ENCODE measurements at places on chromosomes 5 and 9.

GRCh38 chr5:55897905-55898304 is 46.7 kb downstream of the IL31RA start:
- DNase-seq = no peak

DNA sequence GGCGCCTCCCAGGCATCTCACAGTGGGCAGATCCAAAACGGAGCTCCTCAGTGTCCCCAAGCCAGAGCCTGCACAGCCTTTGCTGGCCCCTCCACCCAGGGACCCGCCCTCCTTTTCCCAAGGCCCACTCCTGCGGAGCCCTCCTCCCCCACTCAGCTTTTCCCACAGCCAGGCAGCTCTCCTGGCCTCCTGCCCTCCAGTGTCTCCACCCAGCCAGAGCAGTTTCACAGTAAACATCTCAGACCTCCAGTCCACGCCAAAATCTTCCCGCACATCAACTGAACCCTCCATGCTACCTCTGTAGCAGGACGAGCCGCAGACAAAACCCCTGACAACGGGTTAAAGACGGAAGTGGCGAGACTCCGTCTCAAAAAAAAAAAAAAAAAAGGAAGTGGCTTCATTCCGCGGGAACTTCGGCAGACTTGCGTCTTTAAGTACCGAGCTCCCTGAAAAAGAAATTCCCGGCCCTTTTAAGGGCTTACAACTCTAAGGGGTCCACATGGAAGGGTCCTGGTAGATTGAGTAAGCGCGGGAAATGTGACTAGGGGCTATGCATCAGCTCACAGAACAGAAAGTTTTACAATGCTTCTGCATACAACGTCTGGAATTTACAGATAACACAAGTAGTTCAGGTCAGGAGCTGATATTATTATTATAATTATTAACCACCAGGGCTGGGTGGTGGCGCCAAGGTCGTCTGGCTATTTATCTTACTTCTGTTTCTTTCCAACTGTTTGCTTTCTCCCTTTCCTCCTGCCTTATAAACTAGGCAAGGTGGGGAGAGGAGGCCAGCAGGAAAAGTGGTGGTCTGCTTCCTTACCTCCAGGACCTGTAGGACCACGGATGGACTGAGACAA is 11.4 kb upstream of the GRIN1 start:
- no peak for DNase-seq

GRCh38 chr5:1006656-1007071 is 1.9 kb upstream of the NKD2 start:
- DNase-seq = no peak

DNA sequence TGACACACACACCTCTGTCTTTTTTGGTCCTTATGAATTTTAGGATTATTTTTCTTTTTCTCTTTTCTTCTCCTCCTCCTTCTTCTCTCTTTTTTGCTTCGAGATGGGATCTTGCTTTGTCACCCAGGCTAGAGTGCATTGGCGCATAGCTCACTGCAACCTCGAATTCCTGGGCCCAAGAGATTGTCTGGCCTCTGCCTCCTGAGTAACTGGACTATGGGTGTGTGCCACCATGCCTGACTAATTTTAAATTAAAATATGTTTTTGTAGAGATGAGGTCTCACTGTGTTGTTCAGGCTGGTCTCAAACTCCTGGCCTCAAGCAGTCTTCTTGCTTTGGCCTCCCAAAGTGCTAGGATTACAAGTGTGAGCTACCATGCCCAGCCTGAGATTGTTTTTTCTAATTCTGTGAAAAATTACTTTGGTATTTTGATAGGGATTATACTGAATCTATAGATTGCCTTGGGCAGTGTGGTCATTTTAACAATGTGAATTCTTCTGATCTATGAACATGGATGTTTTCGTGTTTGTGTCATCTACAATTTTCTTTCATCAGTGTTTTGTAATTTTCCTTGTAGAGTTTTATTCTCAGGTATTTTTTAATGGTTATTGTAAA is 7.7 kb downstream of the AHRR start:
- DNase-seq = no peak

GRCh38 chr9:34665067-34665380 is 2.6 kb upstream of the CCL27 start:
- no peak for DNase-seq

DNA sequence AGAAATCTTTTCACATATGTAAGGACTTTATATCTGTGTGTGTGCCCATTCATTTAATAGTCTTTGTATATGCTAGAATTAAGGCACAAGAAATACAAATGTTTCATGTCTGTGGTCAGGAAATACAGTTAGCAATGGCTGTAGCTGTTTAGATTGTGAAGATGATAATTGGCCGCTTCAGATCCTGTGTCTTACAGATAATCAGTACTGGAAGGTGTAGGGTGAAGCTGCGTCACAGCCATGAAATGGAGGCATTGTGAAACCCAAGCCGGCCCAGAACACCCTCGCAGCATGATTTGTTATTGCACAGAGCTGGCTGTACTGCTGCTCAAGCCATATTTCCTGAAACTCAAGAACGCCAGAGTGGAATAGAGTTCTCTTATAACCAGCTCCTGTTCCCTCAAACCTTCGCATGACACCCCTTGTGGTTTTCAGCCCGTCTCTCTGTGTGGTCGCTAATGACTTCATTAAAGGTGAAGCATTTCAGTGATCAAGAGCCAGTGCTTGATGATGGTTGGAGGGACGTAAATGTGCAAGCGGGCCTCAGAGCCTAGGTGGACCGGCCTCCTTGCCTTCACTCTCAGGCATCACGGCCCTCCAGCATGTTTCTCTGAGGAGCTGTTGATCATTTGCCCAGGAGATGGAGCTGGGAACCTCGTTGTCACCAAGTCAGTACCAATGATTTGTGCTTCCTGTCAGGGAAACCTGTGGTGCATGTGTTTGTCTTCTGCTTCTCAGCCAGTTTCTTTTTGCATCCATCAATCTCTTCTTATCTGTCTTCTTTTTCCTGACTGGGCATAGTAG is 80.1 kb downstream of the F2RL2 start:
- peak; percentile 37 for DNase-seq

DNA sequence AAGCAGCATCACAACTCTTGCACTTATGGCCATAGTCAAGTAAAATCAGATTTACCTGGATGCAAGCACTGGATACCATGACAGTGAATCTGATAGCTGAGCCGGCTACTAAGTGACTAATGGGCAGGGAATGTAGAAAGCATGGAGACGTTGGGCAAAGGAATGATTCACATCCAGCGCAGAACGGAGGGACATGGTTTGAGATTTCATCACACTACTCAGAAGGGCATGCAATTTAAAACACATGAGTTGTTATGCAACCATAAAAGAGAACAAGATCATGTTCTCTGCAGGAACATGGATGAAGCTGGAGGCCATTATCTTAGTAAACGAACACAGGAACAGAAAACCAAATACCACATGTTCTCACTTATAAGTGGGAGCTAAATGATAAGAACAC is 169.1 kb upstream of the PIK3R1 start:
- no peak for DNase-seq

DNA sequence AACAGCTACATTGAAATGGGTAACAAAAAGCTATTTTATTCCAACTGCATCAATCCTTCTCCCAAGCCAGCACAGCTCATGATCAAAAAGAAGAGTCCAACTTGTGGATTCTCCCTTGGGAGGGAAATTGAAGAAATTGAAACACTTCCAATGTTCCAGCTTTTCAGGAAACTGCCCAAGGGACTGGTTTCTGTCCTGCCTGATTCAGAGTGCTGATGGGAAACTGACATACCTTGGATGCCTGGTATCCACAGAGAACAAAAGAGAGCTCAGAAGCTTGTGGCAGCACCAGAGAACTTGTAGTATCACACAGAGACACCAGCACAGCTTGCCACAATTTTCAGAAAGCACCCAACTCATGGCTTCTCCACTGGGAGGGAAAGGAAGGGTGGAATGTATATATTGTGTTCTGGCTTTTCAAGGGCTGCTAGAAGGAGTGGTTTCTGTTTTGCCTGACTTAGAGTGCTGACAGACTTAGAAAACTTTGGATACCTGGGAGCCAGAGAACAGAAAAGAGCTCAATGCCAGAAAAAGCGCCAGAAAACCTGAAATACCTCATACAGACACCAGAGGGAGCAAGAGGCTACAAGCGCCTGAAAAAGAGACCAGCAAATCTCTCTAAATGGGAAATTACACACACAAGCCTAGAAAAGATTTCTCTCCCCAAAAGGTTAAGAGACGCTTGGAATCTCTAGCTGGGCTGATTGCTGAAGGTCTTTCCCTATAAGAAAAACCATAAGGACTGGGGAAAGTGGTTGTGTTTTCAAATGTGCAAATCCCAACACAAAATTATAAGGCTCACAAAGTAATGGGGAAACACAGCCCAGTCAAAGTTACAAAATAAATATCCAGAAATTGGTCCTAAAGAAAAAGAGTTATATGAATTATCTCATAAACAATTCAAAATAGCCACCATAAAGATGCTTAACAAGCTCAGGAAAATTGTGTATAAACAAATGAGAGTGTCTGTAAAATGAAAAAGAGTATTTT is 178.8 kb downstream of the SPOCK1 start:
- no peak for DNase-seq

- no peak for DNase-seq
These were observed 744.9 kb downstream of the TAF11L14 start for GRCh38 chr5:18379189-18379588.

- DNase-seq = no peak
These were observed 77.5 kb downstream of the STARD4 start for GRCh38 chr5:111434800-111435199.

DNA sequence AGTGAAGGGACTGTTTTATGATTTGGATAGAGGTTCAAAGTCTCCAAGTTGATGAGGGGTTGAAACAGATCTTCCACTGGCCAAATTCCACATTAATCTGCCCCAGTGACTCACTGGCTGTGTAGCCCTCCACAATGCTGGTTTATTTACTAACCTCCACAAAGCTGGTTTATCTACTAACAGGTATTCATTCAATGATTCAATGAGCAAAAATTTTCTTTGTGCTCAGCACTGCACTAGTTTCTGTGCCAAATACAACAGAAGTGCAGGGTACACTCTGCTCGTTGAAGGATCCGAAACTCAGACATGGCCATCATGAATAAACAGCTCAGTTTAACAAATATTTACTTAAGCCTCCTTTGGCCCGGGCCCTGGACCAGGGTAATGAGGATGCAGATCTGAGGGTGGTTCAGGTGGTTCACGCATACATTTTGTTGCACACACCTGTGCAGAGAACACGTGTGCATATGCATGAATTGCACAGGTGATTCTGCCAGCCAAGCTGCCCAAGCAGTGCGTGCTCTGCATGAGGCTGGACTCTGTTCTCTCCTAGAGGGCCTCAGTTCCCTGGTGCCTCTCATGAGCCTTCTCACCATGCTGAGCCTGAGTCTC is 71.0 kb downstream of the SH3PXD2B start:
- no peak for DNase-seq

- DNase-seq = no peak
These were observed 55.0 kb downstream of the DCP2 start for GRCh38 chr5:113031557-113031956.

DNA sequence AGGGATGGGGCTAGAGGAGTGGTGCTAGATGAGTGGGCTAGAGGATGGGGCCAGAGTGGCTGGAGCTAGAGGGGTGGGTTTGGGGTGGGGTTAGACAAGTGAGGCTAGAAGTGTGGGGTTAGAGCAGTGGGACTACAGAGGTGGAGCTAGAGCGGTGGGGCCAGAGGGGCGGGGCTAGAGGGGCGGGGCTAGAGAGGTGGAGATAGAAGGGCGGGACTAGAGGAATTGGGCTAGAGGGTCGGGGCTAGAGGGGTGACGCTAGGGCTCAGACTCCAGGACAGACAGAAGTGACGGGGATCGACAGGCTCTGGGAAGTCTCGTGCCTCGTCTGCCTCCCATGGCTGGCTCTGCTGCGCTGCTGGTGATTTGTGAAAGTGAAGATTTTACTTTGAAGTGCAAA is 31.0 kb upstream of the TENT4A start:
- DNase-seq = no peak

GRCh38 chr5:17224858-17225511 is 7.6 kb downstream of the BASP1 start:
- DNase-seq = no peak

- no peak for DNase-seq
These were observed 29.2 kb upstream of the NSMF start for GRCh38 chr9:137488327-137488653.

- DNase-seq = no peak
These were observed 13.4 kb upstream of the KCNIP1 start for GRCh38 chr5:170490381-170490780.

DNA sequence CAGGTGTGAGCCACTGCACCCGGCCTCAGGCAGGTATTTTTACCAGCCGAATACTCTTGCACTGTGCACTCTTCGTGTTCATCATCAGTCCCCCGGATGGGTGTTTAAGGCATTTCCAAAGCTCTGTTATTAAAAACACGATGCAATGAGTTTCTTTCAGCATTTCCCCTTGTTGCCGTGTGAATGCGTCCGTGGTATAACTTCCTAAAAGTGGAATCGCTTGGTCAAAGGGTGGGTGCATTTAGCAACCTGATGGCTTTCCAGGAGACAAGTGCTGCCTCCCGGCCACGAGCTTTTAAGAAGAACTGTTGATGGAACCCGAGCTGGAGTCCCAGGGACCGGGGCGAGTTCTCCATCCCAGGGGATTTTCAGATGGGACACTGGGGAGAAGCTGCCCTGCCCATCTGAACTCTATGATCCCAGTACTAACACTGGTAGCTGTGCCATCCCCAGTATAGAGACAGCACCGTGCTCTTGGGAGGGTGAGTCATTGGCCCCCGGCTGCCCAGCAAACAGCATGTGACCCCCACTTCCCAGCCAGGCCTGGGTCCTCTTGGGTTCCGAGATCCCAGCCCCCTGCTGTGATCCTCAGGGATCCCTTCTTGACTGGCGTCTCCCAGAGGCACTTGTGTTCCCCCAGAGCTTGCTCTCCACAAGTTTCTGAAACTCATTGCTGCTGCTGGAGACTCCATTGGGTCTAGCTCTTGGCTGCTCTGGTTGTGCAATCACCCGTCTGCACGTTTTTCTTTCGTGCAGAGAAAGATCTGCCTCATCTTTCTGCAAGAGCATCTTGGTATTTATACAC is 169.5 kb upstream of the IER5L start:
- DNase-seq = no peak

- DNase-seq = no peak
These were observed 125.0 kb downstream of the ADAMTSL1 start for GRCh38 chr9:18598969-18599368.

GRCh38 chr9:116837018-116837989 is 150.2 kb downstream of the TRIM32 start:
- no peak for DNase-seq

DNA sequence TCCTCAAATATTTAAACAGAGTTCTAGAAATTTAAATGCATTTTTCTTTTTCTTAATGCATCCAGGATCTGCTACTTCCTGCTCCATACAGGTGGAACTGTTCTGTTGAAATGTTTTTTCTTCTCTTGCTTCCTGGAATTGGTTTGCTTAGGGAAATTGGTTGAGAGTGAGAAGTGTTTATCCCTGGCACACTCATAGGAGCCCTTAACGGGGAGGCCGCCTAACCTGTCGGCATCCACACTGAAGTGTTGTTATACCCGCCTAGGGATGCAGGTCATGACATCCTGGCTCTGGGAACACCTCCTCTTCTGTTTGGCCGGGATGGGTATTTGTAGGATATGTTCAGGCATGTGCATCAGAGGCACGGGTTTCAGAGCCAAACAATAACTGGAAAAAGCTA is 239.7 kb downstream of the GADD45G start:
- no peak for DNase-seq

- no peak for DNase-seq
These were observed 3.1 kb downstream of the FAM163B start for GRCh38 chr9:133605856-133606707.

Measured in activated CD8-positive, alpha-beta memory T cell treated with anti-CD3 and anti-CD28 coated beads for 1 hour (primary cell).